Spleen (tissue), 13 donors: ENCODE measurements at places on chromosomes 2 and 18. TPM values are rescaled to one million over a fixed set of nuclear protein-coding genes. Genes with fewer than 3 reads are reported as not detected.

INPP5D gene
- 246 TPM for total RNA-seq

TOGARAM2 gene
- 11.7 TPM for total RNA-seq

RETREG2 gene
- 84.9 TPM for total RNA-seq

KYNU gene
- 20.4 TPM for total RNA-seq

CYS1 gene
- 0.97 TPM for total RNA-seq

FOXI3 gene
- total RNA-seq = not detected

CYP26B1 gene
- total RNA-seq = 6.7 TPM

GALNT3 gene
- 58.1 TPM for total RNA-seq

CEBPZOS gene
- 26.5 TPM for total RNA-seq

PLB1 gene
- total RNA-seq = 45.7 TPM

DOK6 gene
- total RNA-seq = 1.9 TPM

LGALSL gene
- total RNA-seq = 8.2 TPM
